ENCODE measurements at places on chromosomes 3 and 15.

DNA sequence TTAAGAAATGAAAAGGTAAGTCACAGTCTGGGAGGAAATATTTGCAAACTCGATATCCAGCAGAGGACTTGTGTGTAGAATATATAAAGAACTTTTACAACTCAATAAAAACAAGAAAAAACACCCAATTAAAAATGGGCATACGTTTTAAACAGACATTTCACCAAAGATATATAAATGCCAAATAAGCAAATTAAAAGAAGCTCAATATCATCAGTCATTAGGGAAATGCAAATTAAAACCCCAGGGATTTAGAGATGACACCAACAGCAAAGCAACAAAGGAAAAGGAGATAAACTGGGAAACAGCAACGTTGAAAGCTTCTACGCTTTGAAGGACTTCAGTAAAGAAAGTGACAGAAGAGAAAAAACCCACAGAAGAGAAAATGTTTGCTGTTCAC is 132.3 kb downstream of the NUP210 start:
- DNase-seq, result no peak

GRCh38 chr3:163951397-163951987 is 1126.8 kb downstream of the SI start:
- no peak for DNase-seq

DNA sequence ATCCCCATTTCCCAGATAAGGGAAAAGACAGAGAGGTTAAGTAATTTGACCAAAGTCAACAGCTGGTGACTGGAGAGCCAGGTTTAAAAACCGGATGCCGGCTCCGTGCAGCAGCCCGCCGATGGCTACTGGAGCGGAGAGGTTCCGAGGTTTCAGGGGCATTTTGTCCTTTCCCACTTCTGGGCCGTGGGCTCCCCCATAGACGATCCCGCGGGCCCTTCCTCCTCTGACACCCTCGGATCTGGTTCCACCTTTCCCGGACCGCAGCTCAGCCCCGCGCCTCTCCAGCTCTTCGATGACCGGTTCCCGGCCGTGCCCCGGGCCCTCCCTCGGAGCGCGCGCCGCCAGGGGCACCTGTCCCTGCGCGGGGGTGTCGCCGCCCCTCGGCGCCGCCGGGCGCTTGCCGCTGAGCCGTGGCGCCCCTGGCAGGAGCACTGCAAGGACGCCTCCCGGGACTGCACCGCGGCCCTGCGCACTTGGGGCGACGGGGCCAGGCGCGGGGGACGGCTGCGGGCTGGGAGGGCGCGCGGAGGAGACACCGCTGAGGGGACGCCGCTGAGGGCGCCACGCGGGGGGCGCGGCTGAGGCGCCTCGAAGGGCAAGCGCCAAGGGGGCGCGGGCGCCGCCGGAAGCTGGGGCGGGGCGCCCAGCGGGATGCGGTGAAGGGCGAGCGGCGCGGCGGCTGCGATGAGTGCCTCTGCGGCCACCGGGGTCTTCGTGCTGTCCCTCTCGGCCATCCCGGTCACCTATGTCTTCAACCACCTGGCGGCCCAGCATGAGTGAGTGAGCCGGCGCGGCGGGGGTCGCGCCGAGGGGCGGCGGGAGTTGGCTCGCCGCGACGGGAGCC is at the start of gene TM6SF1:
Gene TM6SF1 (plus strand): TSS at position 652 of the 847 bp plus-strand sequence. CDS start 36 bp downstream, at position 688.
- DNase-seq, result no peak

GRCh38 chr15:68495981-68496705 is 64.2 kb upstream of the ITGA11 start:
- no peak for DNase-seq

GRCh38 chr3:53729618-53730017 is 116.6 kb downstream of the CHDH start:
- no peak for DNase-seq

GRCh38 chr3:63470745-63471144 is 181.7 kb upstream of the SNTN start:
- no peak for DNase-seq

DNA sequence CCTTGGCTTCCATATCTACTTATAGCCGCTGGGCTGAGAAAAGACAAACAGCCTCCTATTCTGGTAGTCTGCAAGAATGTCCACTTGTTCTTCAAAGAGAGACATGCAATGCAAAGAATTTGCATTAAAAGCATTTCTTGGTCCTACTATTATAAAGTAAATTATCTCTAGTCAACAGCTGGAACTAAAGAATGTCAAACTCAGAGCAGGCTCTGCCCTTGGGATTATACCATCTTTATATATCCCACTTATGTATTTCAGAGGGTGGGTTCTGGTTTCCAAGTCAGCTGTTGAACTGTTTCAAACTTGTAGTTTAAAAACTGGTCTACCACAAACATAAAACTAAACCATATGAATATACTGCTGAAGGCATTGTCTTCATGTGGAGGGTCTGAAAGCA is 7.0 kb upstream of the ACTC1 start:
- DNase-seq, result no peak

DNA sequence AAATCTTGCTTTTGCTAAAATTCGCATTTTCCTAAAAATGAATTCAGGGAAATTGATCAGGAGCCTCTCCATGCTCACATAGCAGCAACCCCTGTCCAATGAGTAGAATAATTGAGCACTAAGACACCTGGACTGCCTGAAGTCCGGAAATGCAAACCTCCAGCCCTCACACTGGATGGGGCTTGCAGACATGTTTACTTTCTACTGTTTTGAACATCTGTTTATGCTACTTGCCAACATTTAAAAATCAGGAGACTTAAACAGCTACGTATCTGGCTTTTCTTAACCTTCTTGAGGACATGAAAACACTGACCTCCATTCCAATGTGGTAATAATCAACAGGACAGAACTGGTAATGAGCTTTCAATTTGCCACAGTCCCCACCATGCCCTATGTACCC is 184.4 kb downstream of the SHOX2 start:
- no peak for DNase-seq

GRCh38 chr3:174986685-174987084 is 127.6 kb downstream of the NAALADL2 start:
- DNase-seq, result no peak
